ENCODE measurements at places on chromosomes 1 and 21.

DNA sequence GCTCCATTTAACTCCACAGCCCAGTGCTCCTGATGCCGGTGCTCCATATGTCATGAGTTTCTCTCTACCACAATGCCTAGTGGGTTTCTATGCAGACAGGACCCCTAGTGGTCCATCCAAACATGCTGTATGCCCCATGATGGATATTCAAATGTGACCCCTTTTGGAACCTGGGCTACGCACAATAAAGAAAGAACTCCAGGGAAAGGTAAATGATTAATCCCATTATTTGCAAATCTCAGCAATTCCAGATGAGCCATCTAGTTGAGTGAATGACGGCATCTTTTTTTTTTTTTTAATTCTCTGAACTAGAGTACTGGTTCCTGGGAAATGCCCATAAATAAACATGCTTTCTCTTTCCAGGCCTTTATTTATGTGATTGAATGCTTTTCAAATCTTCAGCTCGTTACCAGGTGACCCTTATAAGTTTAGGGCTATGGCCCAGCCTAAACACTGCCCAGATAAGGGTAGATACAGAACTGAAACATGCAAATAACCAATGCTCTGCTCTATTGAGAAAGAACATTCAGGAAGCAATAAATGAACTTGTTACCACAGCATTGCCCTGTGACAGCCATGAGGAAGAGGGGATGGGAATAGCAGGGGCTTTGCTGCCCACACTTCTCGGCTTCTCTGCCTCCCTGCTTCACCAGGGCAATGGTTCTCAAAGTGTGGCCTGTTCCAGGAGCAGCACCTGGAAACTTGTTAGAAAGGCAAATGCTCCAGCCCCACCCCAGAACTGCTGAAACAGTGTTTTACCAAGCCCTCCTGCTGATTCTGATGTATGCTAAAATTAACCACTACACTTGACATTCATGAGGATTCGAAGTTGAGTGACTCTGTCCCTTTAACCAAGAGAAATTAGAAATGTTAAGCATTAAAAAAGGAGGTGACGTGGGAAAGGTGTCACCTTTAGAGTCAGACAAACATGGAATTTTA is 151.7 kb downstream of the SEC16B start:
- DNase-seq, result peak; percentile 68

DNA sequence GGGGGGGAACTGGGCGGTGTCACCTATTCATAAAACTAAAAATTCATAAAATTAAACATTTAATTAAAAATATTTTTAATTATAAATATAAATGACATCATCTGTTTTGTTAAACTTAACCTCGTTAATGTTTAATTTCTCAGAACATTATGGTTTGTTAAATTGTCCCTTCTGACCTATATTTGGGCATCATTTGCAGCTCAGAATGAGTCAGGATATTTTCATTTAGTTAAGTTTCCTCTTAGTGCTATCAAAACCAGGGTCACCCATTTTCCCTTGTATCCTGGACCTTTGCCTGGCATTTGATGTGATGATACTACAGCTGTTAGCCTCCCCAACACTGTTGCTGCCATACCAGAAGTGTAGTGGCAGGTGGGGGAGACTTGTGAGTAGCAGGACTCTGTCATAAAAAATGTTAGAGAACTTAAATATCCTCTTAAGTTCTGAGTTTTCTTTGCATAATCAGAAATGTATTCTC is 30.3 kb downstream of the TSNAX start:
- no peak for DNase-seq

DNA sequence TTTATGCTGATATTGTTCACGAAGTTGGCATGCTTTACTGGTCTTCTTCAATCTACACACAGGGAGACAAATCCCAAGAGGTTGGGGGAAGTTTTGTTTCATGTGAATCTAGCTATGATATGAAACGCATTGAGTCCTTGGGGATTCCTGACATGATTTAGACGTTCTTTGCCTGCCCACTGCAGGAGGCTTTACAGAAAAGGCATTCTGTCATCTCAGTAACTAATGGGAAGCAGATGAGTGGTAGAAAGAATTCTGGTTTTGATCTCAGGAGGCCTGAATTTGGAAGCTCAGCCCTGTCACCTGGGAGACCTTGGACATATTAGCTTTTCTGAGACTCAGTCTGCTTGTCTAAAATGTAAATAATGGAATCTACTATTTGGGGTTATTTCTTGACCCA is 383.0 kb upstream of the NFIA start:
- DNase-seq, result no peak

- no peak for DNase-seq
Observed at GRCh38 chr1:81670286-81670685, 130.4 kb upstream of the ADGRL2 start.

- no peak for DNase-seq
Observed at GRCh38 chr1:71269818-71270217, 189.0 kb upstream of the ZRANB2 start.

- peak; percentile 94 for DNase-seq
Observed at GRCh38 chr1:192575499-192576189, at the start of gene RGS1. RGS1 (plus strand) TSS chr1:192575773; CDS start chr1:192575793, 20 bp downstream.

DNA sequence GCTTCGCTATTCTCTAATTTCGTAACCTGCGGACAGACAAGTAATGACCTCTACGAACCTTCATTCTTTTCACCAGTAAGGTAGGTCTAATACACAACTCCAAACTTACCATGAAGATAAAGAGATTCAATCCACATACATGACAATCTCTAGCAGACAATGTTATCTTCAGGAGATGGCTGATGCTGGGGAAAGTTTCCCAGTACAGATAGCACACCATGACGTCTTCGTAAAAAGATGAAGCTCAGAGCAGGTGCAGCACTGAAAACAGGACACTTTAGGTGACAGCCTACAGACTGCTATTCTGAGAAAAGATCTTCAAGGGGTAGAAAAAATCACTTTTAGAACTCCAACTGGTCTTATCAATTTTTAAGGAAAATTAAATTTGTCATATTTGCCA is 41.3 kb downstream of the ZNF281 start:
- DNase-seq, result no peak

DNA sequence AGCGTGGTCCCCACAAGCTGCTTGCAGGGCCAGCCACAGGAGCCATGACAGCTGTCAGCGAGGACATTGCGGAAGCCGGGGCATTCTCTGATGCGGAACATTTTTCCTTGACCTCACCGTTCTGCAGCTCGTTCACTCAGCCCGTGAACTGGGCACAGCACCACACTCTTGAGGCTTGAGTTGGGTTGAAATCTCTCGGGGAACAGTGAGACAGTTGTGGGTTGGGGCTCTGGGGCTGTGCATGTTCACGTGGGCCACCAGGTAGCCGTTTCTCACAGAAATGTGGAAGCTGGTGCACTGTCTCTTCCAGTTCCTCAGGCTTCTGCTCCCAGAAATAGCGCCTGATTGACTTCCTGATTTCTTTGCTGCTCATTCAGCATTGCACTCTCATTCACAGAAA is 69.8 kb downstream of the SPSB1 start:
- DNase-seq, result peak; percentile 14

DNA sequence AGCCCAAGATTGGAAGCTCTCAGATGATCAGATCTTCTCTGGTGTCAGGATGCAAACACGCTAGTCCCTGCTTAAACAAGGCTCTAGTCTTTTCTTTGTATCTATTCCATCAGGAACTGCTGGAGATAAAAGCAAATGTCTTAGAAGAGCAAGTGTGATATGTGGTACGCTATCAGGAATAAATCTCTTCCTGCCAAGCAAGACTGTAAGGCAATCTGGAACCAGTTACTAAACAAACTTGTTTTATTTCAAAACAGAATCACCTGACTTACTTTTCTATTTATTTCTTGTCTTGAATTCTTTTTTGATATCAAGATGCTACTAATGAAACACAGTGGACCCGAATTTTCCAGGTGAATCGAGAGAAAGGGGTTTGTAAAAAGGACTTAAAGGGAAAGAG is 139.9 kb upstream of the ZNF644 start:
- DNase-seq, result no peak

DNA sequence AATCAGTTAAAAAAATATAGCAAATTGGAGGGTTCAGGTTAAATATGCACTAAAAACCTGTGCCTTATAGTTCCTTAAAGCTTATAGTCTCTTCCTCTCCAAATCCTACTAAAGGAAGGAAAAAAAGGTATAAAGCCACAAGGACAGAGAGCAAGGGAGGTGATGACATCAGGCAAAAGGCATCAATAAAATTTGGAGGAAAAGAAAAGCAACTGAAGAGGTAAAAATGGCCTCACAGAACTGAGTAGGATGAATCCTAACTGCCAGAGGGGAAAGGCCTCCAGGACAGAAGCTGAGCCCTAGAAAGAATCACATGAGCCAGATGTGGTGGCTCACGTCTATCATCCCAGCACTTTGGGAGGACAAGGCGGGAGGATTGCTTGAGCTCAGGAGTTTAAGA is 8.1 kb downstream of the CCSAP start:
- DNase-seq, result no peak
